ENCODE measurements at places on chromosomes 5 and 9.

GRCh38 chr5:13498279-13498678 is 446.2 kb downstream of the DNAH5 start:
- DNase-seq: no peak

DNA sequence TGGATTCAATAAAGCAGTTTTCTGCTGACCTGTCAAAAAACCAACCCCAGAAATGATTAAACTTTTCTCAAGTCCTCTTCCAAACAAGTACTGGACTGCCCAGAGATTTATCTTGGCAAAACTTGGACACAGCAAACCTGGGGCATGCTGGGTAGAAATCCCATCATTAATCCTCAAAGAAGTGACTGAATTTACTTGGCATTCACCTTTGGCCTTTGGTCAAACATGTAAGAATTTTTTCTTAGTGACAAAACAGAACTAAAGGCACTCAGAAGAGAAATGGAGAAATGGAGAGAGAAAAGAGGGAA is 248.6 kb upstream of the NREP start:
- DNase-seq: no peak

GRCh38 chr9:91549177-91549576 is 125.5 kb upstream of the NFIL3 start:
- no peak for DNase-seq

GRCh38 chr5:135541807-135542502 is 6.2 kb upstream of the NEUROG1 start:
- no peak for DNase-seq

- no peak for DNase-seq
These were observed 10.1 kb downstream of the TMEM252 start for GRCh38 chr9:68530618-68531017.

GRCh38 chr9:136570916-136571315 is 25.1 kb upstream of the NOTCH1 start:
- DNase-seq: no peak

DNA sequence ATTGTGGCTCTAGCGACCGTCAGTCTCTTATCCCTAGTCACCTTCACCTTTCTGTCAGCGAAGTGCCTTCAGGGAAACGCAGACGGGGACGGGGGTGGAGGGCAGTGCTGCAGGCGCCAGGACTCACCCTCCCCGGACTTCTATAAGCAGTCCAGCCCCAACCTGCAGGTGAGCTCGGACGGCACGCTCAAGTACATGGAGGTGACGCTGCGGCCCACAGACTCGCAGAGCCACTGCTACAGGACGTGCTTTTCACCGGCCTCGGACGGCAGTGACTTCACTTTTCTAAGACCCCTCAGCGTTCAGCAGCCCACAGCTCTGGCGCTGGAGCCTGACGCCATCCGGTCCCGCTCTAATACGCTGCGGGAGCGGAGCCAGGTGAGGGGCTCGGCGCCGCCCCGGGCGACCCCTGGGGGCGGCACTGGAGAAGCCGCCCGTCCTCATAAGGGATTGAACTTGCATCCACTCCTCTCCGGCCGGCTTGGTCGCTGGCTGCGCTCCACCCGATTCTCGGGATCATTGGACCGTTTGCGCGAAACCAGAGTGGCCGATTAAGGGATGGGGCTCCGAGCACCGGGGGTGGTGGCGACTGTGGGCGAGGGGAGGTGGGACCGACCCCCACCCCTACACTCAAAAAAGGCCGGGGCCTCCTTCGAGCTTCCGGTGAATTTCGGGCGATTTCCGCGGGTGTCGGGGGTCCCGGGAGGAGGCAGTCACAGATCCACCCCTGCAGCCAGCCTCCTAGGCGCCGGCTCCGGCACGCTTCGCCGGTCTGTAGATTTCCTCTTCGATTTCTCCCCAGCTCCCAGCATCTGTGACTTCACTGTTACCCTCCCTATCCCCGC is 2.7 kb downstream of the PCDHGC5 start:
- DNase-seq: no peak

DNA sequence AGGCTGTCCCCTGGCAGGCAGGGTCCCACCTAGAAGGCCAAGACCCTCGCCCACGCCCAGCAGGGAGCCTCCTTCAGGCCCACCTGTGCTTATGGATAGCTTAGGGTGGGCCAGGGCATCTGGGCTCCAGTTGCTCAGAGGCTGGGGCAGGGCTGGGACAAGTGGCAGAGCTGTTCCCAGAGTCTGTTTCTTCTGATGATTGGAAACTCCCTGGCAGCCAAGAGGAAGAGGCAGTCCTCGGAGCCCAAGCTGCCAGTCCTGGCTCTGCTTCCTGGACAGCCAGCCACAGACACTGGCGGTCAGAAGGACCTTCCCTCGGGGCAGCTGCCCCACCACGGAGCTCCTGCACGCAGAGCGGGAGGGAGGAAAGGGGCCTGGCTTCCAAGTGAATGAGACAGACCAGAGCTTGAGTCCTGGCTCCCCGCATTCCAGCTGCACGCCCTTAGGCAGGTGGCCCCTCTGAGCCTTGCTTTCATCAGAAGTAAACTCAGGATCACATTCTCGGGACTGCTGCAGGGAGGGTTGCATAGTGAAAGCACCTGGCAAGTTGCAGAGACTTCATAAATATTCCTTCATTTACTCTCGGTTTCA is 37.9 kb upstream of the GABRP start:
- DNase-seq: no peak

DNA sequence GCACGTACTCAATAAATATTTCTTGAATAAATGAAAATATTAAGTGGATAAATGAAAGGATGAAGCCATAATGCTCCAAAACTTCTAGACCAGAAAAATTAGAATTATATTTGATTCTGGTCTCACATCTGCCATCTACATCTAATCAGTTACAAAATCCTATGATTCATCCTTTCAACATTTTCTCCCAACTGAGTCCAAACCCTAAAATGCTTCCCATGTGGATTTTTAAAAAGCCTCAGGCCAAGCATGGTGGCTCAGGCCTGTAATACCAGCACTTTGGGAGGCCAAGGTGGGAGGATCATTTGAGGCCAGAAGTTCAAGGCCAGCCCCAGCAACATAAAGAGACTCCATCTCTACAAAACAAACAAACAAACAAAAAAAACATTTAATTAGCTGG is 31.6 kb upstream of the FST start:
- no peak for DNase-seq

- DNase-seq: peak; percentile 52
These were observed at the start of gene SMC5 for GRCh38 chr9:70258692-70259511. TSS of gene SMC5 (plus strand) at chr9:70258978. CDS start at chr9:70259079, 101 bp downstream.

GRCh38 chr5:60888359-60889061 is 44.4 kb upstream of the ELOVL7 start:
- no peak for DNase-seq

GRCh38 chr5:27034565-27034964 is 3.8 kb downstream of the CDH9 start:
- no peak for DNase-seq

- DNase-seq: no peak
These were observed 39.9 kb downstream of the DUSP1 start for GRCh38 chr5:172730981-172731679.

DNA sequence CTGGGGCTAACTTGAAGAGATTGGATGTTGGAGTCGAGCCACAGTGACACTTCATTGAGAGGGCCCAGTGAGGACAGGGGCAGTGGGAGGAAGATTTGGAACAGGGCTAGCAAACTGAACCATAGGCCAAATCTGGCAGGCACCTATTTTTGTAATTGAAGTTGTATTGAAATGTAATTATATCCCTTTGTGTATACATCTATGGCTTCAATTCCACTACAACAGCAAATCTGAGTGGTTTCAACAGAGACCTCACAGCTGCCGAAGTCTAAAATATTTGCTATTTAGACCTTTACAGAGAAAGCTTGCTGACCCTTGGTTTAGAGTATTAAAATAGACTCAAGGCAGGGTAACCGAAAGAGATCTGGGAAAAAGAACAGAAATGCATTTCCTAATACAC is 4.7 kb upstream of the TNFSF8 start:
- DNase-seq: no peak

DNA sequence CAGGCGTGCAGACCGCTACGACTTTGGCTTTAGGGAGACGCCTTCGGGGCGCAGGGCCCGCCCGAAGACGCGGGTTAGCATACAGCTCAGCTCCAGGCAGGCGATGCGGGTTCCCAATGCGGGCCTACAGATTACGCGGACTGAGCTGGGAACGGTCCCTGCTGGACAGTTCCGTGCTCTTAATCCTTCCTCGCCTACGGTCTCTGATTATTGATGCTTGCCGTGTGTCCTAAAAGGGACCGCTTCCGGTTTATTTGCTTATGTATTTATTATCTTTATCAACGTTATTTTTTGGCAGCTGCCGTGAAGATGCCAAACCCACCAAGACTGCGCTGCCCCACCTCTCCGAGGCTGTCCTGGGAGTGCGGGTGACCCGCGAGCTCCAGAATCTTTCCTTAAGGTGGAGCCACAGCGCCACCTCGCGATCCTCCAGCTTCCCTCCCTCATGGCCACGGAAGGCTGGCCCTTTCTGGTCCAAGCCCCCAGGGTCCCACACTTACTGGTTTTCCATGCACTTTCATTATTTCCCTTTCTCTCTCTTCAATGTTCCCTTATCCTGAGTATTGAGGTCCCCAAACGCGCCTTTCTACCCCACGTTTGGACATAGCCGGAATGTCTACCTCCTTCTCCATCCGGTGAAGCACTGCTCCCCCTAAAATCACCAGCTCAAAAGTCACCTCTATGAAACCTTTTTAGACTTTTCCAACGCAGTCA is 7.0 kb upstream of the EBF1 start:
- peak; percentile 15 for DNase-seq

DNA sequence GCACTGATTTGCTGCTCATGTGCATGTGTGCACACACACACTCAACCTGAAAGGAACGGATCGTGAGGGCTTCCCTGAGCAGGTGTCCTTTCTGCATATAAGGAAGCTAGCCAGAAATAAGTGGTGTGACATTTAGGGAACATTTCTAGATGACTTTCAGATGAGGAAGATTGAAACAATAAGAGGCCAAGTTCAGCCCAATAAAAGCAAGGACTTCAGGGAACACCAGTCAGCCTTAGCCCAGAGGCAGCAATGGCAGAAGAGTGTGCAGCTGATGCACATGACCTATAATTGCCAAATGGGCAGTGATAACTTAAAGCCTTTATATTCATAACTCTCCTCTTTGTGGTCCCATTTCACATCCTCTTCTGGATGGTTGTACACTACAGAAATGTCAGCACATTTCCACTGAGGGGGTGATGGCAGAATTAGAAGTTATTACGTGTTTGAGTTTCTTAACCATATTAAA is 255.5 kb downstream of the TRIM32 start:
- DNase-seq: no peak

GRCh38 chr9:131728546-131728910 is 11.3 kb downstream of the RAPGEF1 start:
- no peak for DNase-seq

DNA sequence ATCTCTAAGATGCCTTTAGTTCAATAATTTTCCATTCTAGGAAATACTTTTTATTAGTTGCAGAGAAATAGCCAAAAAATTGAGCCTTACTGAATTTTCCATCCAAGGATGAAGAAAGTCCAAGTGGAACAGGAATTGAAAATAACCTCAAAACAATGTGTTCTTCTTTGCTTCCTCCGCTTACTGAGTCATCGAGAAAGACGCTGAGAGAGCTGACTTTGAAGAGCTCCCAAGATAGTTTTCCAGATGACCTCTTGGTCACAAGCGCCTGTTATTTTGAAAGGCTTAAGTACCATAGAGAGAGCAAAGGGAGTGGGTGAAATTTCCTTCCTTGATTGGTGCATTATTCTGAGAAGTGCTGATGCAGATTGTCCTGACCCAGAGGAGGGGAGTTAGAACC is 253.5 kb upstream of the ATP10B start:
- DNase-seq: no peak

GRCh38 chr5:115575167-115576070 is 26.9 kb downstream of the TICAM2 start:
- DNase-seq: peak; percentile 66

DNA sequence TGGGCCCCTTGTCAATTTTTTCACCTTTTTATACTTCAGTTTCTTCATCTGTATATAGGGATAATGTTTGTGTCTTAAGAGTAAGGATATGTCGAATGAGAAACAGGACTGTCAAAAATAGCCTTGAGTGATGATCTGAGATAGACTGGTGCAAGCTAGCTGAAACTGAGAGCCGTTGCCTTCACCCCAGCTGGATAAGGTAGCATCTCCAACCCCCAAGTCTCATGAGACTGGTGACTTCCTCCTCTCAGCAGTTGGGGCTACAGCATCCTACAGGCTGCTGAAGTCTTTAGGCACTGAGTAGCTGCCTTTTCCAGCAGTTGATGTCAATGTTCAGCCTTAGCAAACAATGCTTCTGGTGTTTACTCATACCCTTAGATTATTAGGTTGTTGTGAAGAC is 330.2 kb downstream of the OSTF1 start:
- no peak for DNase-seq

DNA sequence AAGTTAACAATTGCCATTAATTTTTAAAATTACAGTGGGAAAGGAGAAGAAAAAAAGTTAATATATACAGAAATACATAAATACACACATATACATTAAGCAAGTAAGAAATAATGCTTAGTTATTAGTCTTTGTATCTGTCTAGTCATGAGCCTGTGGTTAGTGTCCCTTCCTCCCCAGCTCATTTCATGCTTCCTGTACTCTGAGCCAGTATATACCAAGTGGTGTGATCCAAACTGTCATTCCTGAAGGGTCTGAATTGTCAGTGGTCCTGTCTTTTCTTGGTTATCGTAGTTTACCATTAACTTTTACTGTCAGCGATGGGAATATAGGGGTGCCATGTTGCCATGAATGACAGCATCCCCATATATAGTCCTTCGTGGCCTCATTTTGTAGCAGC is 24.2 kb upstream of the STOM start:
- DNase-seq: no peak

GRCh38 chr9:77769246-77769645 is 121.1 kb upstream of the GNA14 start:
- no peak for DNase-seq

- DNase-seq: no peak
These were observed 34.2 kb downstream of the STC2 start for GRCh38 chr5:173293817-173294672.

GRCh38 chr9:137025517-137025966 is 2.5 kb downstream of the ABCA2 start:
- no peak for DNase-seq

DNA sequence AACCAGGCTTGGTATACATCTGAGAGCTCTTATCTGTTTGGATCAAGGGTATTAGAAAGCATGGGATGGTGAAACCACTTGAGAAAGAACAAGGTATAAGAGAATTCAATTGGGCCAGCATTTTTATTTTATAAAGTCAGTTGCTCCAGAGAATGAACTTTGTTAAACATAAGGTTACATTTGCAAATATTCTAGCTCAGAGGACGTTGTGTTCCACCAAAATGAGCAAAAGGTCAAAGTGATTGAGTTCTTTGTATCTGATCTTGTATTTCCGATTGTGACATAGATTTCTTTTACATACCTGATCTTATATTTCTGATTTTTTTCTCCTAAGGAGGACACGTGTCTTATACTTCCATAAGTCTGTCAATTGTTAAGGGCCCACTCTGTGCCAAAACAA is 8.6 kb upstream of the STARD4 start:
- DNase-seq: no peak

DNA sequence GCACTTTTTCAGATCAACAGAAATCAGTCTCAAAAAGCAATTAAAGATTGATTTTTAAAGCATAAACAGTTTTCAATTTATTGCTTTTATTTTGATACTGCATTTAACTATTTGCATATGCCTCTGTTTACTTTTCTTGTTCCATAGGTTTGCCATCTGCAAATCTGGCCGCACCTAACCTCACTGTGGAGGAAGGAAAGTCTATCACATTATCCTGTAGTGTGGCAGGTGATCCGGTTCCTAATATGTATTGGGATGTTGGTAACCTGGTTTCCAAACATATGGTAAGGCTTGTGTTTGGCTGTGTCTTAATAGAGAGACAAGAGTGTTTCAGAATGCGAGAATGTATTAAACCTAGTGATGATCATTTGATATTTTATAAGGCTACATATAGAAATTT is 53.9 kb downstream of the NTRK2 start:
- no peak for DNase-seq

GRCh38 chr5:40221796-40222195 is 457.9 kb upstream of the PTGER4 start:
- peak; percentile 80 for DNase-seq
